Activated T-cell treated with anti-CD3 and anti-CD28 coated beads for 24 hours (primary cell): ENCODE measurements at places on chromosomes 3 and 15.
A peak's percentile ranks its signal among the peaks of the same experiment; 100 is the strongest.

- no peak for DNase-seq
Measured at GRCh38 chr15:44261007-44261706, 27.4 kb upstream of the GOLM2 start.

DNA sequence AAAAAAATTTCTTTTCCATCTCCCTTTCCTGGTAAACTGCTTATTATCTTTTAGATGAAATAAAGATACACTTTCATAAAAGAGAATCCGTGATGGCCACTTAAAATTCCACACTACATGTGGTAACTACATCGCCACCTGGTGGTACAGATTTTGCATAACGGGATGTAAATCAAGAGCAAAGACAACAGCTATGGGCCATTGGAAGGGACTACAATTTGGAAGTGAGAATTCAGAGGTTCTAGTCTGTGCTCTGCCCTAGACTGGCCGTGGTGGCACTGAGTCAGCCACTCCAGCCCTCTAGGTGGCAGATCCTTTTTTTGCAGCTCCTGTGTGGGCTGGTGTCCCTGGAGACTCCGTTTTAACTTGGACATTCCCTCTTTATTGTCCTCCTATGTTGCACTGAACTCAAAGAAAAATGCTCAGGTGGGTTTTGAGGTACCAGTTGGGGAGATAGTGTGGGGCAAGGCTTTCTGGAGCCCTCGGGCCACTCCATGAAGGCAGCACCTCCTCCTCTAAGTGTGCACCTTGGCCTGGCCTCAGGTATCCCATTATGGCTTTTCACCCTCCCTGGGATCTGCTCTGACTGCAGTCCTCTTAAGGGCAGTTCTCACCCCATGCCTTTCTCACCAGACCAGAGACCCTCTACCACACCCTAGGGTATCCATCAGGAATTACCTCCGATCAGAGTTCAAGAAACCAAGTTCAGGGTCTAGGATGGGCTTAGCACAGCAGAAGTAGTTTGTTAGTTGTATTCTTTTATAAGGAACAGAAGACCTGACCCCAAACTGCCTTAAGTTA, 54.9 kb downstream of the SPSB4 start:
- DNase-seq = peak; percentile 53

GRCh38 chr3:49842843-49843517, 13.4 kb downstream of the TRAIP start:
- DNase-seq = no peak

- DNase-seq = no peak
Measured at GRCh38 chr15:47983533-47983932, 137.3 kb upstream of the SLC24A5 start.

- DNase-seq = no peak
Measured at GRCh38 chr3:181264486-181264885, 274.9 kb upstream of the DNAJC19 start.

GRCh38 chr3:66502245-66502874, 1.5 kb upstream of the LRIG1 start:
- DNase-seq = no peak

DNA sequence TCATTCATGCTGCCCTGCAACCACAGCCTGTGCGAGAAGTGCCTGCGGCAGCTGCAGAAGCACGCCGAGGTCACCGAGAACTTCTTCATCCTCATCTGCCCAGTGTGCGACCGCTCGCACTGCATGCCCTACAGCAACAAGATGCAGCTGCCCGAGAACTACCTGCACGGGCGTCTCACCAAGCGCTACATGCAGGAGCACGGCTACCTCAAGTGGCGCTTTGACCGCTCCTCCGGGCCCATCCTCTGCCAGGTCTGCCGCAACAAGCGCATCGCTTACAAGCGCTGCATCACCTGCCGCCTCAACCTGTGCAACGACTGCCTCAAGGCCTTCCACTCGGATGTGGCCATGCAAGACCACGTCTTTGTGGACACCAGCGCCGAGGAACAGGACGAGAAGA, 4.7 kb downstream of the TRIM42 start:
- DNase-seq = no peak

DNA sequence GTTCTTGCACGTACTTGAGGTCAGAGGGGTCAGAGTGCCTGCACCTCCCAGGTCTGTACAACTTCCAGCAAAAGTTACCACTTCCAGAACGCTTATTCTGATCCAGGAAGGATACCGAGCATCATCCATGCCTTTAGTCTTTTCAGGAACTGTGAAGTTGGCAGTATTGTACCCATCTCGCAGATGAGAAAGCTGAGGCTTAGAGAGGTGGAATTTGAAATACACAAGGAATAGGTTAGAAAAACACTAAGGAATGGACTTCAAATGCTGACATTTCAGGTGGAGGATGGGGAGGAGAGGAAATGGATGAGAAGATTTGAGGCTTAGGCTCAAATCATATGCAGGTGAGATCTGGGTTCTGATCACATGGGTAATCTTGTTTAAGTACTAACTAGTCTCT, 11.2 kb downstream of the ESYT3 start:
- no peak for DNase-seq

DNA sequence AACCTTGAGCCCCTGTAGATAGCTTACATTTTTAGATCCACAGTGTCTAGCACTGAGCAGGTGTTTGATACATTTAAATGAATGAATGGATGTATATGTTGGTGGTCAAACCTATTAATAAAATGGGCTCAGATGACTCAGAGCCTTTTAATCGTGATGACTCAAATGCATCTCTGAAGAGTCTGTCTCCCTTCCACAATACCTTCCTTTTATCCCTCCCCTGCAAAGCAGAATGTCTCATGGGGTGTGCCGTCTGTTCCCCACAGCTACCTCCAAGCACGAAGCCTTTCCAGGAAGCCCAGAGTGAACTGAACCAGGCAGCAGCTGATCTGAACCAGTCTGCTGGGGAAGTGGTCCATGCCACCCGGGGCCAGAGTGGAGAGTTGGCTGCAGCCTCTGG, 303.5 kb upstream of the TPM1 start:
- no peak for DNase-seq

DNA sequence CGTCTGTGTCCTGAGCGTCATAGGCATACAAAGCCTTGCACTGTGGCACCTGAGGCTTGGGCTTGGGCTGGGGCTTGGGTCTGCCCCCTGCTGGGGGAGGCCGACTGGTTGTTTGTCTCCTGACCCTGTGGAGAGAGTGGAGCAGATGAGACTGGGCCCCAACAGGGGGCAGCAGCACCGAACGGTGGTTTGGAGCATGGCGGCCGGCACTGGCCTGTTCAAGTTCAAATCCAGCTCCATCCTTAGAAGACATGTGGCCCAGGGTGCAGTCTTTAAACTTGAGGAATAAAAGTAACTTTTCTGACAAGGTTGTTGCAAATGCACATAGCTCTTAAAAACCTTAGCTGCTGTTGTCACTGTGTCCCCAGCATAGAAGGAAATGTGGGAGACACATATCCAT, 33.3 kb downstream of the CCNB2 start:
- peak; percentile 24 for DNase-seq

- DNase-seq = no peak
Measured at GRCh38 chr3:38111201-38111600, 25.7 kb downstream of the ACAA1 start.

DNA sequence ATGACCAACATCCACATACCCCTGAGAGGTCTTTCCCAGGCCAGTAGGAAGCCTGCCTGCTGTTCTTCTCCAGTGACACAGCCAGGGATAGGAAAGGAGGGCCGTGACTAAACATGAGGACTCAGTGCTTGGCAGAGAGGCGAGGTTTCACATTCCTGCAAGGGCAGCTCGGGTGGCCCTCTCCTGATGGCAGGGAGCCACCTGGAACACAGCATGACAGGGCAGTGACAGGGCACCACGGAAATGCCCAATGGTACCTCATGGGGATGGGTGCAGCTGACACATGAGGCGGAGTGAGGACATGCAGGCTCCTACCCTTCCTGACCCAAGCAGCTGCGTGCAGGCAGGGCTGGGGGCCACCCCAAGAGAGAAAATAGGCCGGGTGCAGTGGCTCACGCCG, 7.4 kb upstream of the TGM5 start:
- DNase-seq = no peak

DNA sequence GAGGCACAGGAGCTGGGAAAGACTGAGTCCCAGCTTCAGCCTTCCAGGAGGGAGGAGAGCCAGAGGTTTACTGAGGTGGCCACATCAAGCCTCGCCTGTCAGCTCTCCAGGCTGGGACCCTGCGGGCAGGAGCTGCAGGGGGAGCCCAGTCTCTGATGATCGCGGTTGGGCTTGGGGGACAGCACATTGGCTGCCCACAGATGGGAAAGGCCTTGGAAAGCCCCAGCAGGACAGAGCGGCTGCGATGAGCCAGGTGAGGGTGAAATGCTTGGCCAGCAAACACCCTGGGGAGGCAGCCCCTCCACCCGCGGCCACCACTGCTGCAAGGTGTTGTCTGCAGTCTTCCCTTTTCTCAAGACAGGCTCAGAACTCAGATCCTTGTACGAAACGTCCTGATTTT, 31.2 kb downstream of the SEC61A1 start:
- DNase-seq = no peak

- DNase-seq = no peak
Measured at GRCh38 chr3:10723991-10724390, 92.0 kb upstream of the SLC6A11 start.

- no peak for DNase-seq
Measured at GRCh38 chr15:71712182-71712581, 98.2 kb upstream of the NR2E3 start.

DNA sequence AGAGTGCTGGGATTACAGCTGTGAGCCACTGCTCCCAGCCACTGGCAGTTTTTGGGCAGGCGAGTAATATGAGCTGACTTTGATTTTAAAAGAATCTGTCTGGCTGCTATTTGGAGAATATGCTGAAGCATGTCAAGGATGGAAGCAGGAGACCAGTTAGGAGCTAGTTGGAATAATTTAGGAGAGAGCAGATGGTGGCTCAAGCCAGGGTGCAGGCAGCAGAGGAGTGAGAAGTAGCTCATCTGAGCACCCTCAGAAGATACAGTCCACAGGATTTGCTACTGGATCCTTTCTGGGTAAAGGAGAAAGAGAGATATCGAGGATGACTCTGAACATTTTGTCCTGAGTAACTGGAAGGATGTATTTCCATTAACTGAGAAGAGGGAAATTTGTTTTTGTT, 30.4 kb upstream of the BDH1 start:
- DNase-seq = no peak

GRCh38 chr15:52331490-52332240, 36.1 kb upstream of the MYO5C start:
- DNase-seq = peak; percentile 39

DNA sequence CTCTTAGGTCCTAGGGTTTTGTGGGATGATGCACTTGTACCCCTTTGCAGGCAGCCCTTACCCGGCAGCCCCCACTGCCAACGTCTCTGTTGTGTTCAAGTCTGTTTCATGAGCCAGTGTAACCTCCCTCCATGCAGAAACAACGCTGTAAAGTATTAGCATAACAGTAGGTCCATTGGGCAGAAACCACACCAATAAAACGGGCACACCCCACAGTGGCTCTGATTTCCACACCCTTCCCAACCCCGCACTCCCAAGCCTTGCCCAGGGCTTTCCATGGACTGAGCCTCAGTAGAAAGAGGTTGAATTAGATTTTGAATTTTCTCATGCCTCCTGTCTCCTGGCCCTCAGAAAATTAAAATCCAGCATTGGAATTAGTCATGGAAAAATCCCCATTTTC, 124.5 kb downstream of the CACNA1D start:
- DNase-seq = no peak

DNA sequence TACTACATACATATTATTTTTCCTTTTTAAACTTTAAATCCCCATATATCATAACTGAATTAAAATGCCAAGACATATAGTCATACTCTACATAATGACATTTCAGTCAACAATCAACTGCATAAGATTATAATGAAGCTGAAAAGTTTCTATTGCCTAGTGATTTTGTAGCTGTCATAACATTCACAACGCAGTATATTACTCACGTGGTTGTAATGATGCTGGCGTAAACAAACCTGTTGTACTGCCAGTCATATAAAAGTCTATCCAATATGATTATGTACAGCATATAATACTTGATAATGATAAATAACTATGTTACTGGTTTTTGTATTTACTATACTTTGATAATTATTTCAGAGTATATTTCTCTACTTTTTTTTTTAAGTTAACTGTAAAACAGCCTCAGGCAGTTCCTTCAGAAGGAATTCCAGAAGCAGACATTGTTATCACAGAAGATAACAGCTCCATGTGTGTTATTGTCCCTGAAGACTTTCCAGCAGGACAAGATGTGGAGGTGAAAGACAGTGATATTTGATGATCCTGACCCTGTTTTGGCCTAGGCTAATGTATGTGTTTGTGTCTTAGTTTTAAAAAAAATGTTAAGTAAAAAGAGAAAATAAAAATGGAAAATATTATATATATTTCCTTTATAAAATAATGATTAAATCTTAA, 443.4 kb upstream of the UBE2E2 start:
- no peak for DNase-seq

DNA sequence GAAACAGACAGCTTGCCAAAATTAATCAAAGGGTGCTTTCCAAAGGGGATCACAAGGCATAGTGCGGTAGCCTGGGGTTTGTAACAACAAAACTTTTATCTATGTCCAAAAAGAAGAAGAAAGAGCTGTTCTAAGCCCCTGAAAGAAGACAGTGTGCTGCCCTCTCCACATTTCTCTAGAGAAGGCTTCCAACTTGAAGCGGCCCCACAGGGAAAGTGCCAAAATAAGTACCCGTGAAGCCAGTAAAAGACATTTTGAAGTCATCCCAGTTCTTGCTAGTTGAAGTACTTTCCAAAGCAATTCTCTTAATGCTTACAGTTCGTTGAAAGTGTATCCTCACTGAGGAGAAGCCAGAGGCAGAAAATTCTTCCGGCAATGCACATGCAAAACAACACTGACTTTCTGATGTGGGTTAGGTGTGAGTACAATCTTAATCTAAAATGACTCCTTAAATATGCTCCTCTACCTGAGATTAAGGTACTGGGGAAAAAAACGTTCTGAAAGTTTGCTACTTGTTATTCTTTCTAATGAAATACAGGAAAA, 21.3 kb downstream of the GPR15 start:
- DNase-seq = no peak
